Lung microvascular endothelial cell (primary cell): ENCODE measurements at places on chromosomes 7 and 10.
A peak's percentile ranks its signal among the peaks of the same experiment; 100 is the strongest.

GRCh38 chr10:101856626-101857025 lies 13.0 kb upstream of the KCNIP2 start:
- no peak for DNase-seq

- no peak for DNase-seq
Observed at GRCh38 chr10:90738885-90739284, 119.0 kb downstream of the HTR7 start.

DNA sequence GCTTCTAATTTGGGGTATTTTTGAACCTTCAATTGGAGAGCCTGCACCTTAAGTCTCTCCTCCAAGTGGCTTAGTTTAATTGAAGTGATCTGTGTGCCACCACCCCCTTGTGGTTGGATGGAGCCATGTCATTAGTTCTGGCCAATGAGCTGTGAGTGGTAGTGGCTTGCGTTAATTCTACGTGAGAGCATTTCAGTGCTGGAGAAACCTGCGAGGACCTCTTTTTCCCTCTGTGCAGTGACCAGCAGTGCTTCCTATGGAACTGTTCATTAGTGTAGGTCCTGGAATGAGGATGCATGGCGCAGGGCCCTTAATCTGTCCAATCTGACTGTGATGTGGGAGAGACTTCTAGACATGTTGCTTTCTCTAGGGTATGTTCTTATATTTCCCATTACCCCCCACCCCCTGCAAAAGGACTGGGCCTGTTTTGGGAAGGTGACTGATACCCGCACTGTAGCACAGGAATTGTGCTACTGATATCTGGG lies 3.8 kb downstream of the HILPDA start:
- peak; percentile 77 for DNase-seq

- DNase-seq, result no peak
Observed at GRCh38 chr10:130806426-130806825, 505.1 kb downstream of the TCERG1L start.

DNA sequence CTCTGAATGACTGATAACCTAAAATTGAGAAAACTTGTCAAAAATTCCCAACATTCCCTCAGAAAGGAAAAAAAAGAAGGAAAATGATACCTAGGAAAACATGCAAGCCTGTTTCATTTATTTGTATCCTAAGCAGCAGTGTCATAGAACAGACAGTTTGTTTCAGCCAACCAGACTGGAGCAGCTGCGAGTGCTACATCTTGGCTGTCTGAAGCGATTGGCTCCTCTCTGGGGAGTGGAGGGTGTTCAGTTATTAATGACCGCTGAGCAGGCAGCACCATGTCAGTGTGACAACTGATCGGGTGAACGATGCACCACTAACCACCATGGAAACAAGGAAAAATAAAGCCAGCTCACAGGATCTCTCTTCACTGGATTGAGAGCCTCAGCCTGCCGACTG lies at the start of gene LRRN3:
Gene LRRN3 (plus strand): TSS at position 282 of the 400 bp plus-strand sequence. CDS start 31,646 bp downstream, outside the sequence.
- DNase-seq, result peak; percentile 3

DNA sequence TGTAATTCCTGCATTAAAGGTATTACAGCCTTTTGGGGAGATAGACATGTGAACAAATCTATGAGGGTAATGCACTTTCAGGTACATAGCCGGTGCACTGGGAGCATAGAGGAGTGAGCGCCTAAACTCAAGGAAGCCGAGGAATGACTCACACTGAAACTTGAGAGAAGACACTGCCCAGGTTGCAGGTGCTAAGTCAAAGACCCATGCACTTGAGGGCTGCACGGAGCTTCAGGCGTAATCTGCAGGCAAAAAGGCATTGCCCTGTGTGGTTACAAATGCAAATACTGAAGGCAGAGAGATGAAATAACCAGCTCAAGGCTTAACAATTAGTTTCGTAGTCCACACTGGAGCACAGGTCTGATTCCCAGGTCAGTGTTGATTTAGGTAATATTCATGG lies 51.0 kb upstream of the OSBPL3 start:
- DNase-seq, result no peak

- peak; percentile 66 for DNase-seq
Observed at GRCh38 chr7:74174606-74175082, 488 bp downstream of the EIF4H start.

GRCh38 chr7:154167051-154167450 lies 114.9 kb downstream of the DPP6 start:
- no peak for DNase-seq
